ENCODE measurements at places on chromosomes 2 and 18.
A peak's percentile ranks its signal among the peaks of the same experiment; 100 is the strongest.

DNA sequence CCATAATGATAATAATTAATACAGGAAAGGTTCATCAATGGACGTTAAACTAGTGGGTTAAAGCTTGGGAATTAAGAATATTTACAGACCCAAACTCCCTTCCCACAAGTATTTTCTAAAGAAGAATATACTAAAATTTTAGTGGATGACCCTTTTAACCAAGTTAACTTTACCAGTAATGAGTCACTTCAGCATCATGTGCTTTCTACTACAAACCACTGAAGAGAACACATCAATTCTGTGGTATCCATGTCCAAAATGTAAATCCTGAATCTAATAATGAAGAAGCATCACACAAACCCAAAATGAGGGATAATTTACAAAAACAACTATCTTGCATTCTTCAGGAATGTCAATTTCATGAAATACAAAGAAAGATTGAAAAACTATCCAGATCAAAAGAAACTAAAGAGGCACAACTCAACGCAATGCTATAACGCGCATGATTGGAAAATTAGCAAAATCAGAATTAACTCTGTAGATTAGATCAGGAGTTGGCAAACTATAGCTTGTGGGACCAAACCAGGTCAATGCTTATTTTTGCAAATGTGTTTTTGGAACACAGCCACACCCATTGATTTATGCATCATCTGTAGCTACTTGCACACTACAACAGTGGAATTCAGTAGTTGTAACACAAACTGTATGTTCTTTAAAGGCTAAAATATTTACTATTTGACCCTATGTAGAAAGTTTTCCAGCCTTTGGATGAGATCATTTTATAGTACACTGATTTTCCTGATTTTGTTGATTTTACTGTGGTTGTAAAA is 27.5 kb downstream of the COPS8 start:
- H3K27me3 ChIP-seq: no peaks in the 10 kb centered on the region
- H3K4me3 ChIP-seq: no peak overlapping the region
- H3K27ac ChIP-seq: no peak overlapping the region
- no peak for DNase-seq
- H3K4me1 ChIP-seq: no peaks in the 10 kb centered on the region
- H3K36me3 ChIP-seq: no peaks in the 10 kb centered on the region

- DNase-seq: no peak
- H3K27ac ChIP-seq: no peak overlapping the region
- no peak overlapping the region for H3K4me3 ChIP-seq
- H3K27me3 ChIP-seq: no peaks in the 10 kb centered on the region
Measured at GRCh38 chr2:217989221-217989948, 13.4 kb downstream of the TNS1 start.

- no peak overlapping the region for H3K27ac ChIP-seq
- no peaks in the 10 kb centered on the region for H3K4me1 ChIP-seq
- no peak overlapping the region for H3K4me3 ChIP-seq
- no peaks in the 10 kb centered on the region for H3K27me3 ChIP-seq
- H3K36me3 ChIP-seq: peaks cover 21% of the 10 kb centered on the region
Measured at GRCh38 chr18:62964432-62964831, 249.1 kb downstream of the PHLPP1 start.

- H3K4me1 ChIP-seq: no peaks in the 10 kb centered on the region
- no peak for DNase-seq
- no peak overlapping the region for H3K4me3 ChIP-seq
- H3K36me3 ChIP-seq: peaks cover 21% of the 10 kb centered on the region
- H3K27me3 ChIP-seq: no peaks in the 10 kb centered on the region
Measured at GRCh38 chr2:25310965-25311864, 30.5 kb downstream of the DNMT3A start.

DNA sequence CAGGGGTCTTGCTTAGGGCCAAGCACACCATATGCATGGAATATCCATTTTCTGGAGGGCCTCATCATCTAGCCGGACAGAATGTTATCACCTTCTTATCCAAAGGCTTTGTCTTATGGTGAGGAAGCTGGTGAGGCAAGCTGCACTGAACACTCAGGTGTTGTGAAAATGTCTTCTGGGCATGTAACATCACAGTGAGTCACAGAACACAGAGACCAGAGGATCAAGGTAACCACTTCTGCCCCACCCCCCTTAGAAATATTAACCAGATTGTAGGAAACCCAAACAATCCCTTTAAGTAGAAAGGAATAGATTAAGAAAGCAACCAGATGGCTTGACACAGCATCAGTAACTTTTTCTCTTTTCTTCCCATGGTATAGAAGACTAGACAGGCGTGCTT is 51.1 kb downstream of the MYO5B start:
- H3K36me3 ChIP-seq: no peaks in the 10 kb centered on the region
- H3K4me1 ChIP-seq: no peaks in the 10 kb centered on the region
- no peak for DNase-seq
- no peak overlapping the region for H3K27ac ChIP-seq
- no peak overlapping the region for H3K4me3 ChIP-seq

DNA sequence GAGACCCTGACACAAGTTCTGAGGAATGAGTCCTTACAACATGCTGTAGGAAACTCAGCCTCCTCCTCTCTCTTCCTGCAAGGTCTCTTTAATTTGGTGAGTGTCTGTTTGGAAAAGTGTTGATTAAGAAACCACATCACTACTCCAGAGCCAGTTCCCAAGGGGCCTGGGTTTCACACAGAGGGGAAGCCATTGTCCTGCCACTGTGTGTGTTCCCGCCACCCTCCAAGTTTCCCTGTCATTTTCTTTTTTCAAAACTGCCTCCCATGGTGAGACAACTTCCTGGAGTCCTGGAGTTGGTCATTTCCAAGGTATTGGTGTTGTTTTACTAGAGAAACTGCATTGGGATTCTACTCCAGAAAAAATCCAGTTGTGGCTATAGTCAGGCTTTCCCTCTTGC is 232.0 kb upstream of the PARD3B start:
- peaks cover 2% of the 10 kb centered on the region for H3K27me3 ChIP-seq
- H3K4me3 ChIP-seq: no peak overlapping the region
- no peak overlapping the region for H3K27ac ChIP-seq
- H3K36me3 ChIP-seq: no peaks in the 10 kb centered on the region
- DNase-seq: no peak
- no peaks in the 10 kb centered on the region for H3K4me1 ChIP-seq

- no peaks in the 10 kb centered on the region for H3K4me1 ChIP-seq
- H3K4me3 ChIP-seq: no peak overlapping the region
Measured at GRCh38 chr18:10412933-10413332, 41.5 kb upstream of the APCDD1 start.

- peaks cover 11% of the 10 kb centered on the region for H3K4me1 ChIP-seq
- no peak overlapping the region for H3K4me3 ChIP-seq
- no peak for DNase-seq
- no peak overlapping the region for H3K27ac ChIP-seq
Measured at GRCh38 chr2:173860566-173860965, 104.6 kb downstream of the SP3 start.

GRCh38 chr18:62710417-62710816 is 4.9 kb upstream of the PHLPP1 start:
- H3K4me3 ChIP-seq: no peak overlapping the region
- no peaks in the 10 kb centered on the region for H3K27me3 ChIP-seq
- H3K4me1 ChIP-seq: no peaks in the 10 kb centered on the region
- H3K27ac ChIP-seq: no peak overlapping the region
- H3K36me3 ChIP-seq: no peaks in the 10 kb centered on the region

DNA sequence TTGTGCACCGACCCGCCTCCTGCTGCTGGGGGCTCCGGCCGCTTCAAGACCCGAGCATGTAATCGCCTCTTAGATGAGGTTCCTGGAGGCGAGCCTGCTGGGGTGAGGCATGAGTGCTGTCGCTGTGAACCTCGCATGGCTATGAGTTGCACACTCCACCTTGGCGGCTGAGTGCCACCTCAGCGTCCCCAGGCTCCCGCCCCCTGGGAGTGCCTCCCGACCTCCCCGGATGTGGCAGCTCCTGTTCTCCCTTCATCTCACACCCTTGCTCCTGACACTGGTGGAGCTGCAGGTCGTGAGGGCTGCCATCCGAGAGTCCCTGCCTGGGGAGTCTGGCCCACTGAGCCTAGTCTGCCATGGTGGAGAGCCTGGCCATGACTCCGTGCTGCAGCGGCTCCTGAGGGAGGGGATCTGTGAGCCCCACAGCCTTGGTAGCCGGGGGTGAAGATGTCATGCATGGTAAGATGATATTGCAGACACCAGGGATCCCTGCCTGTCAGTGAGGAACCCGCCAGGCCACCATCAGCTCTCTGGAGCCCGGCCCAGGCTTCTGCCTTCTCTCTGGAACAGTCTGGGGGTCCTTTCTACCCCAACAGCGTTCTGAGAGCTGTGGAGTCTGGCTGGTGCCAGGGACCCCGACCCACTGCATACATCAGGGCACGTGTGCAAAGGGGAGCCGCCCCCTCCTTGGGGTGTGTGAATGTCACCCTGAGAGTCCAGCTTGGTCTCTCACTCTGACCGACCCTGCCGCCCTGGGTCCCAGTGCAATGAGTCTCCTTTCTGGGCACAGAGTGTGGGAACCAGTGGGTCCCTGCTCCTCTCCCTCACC is 61.6 kb upstream of the HS6ST1 start:
- H3K4me1 ChIP-seq: peaks cover 12% of the 10 kb centered on the region
- H3K27me3 ChIP-seq: no peaks in the 10 kb centered on the region
- H3K36me3 ChIP-seq: no peaks in the 10 kb centered on the region
- no peak overlapping the region for H3K4me3 ChIP-seq
- DNase-seq: no peak

DNA sequence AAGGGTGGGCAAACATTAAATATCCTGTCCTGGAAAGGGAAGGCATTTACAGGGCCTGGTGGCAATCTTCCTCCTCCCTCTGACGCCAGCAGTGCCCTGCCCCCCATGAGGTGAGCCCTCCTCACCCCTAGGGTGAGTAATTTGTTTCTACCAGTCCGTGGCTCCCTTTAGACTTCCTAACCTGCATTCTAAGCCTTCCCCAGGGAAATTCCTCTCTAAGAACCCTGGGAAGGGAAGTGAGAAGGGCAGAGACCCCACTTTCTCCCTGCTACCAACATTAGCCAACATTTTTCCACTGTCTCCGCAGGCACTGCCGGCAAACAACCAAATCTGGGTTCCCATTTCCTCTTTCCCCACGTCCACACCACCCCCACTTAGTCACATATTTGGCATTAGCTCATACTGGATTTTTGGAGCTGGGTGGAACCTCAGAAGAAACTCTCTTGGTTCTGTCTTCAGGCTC is 69.3 kb downstream of the NRP2 start:
- H3K36me3 ChIP-seq: no peaks in the 10 kb centered on the region
- H3K4me1 ChIP-seq: no peaks in the 10 kb centered on the region
- H3K27me3 ChIP-seq: no peaks in the 10 kb centered on the region
- no peak overlapping the region for H3K4me3 ChIP-seq
- H3K27ac ChIP-seq: no peak overlapping the region

GRCh38 chr2:16561676-16562075 is 104.0 kb downstream of the CYRIA start:
- DNase-seq: no peak
- no peaks in the 10 kb centered on the region for H3K36me3 ChIP-seq
- H3K27ac ChIP-seq: no peak overlapping the region
- no peak overlapping the region for H3K4me3 ChIP-seq
- H3K27me3 ChIP-seq: no peaks in the 10 kb centered on the region
- H3K4me1 ChIP-seq: no peaks in the 10 kb centered on the region

DNA sequence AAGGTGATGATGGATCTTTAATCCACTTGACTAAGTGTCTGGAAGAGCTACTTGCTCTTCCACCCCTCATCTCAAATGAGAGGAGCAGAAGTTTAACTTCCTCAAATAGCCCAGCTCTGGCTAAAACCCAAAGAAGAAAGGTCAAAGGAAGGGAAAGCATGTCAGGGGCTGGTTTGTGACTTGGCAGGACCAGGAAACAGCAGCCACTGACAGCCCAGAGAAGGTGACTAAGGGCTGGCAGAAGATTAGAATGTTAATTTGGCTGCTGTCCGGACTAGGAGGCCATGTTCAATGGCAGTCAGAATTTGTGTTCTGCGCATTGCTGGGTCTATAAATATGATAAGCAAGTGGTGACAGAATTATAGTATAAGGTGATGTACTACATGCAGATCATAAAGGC is 386.2 kb downstream of the SETBP1 start:
- H3K27me3 ChIP-seq: no peaks in the 10 kb centered on the region
- H3K36me3 ChIP-seq: peaks cover 14% of the 10 kb centered on the region
- peak; percentile 89 for DNase-seq
- H3K27ac ChIP-seq: no peak overlapping the region

DNA sequence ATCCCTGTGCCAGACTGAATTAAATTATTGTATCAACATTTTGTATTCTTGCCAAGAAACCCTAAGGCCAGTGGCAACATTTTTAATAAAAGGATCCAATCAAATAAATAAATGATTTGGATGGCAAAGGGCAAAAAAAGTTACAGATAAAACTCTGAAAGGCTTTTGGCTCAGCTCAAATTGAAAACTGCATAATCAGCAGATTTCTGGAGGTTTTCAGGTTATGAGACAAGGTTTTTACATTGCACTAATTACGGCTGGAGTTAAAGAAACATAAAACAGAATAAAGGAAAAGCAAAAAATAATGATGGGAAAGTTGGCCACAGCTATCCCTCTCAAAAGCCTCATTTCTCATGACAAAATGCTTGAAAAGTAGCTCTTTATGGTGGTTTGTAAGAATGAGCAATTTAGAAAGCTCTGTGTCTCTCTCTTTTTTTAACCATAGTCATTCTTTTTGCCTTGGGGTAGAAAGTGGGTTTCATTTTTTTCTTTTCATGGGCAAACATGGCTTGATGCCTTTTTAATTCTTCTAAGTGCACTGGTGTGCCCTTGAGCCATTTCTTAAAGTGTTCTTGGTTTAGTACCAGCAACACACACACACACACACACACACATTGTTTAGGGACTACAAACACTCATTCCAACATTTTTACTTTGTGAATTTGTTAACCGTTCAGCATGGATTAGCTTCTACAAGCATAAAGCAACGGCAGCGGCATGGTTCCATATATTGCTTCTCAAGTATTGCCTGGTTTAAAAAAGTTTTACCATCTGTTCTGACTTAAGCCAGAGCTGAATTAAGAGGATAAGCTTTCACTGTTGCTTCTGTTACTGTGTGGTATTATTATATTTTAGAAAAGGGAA is 747.1 kb upstream of the FSHR start:
- no peaks in the 10 kb centered on the region for H3K27me3 ChIP-seq
- no peaks in the 10 kb centered on the region for H3K36me3 ChIP-seq
- DNase-seq: no peak
- no peaks in the 10 kb centered on the region for H3K4me1 ChIP-seq

- H3K4me3 ChIP-seq: no peak overlapping the region
- no peaks in the 10 kb centered on the region for H3K4me1 ChIP-seq
- peak; percentile 45 for DNase-seq
- H3K27ac ChIP-seq: no peak overlapping the region
- no peaks in the 10 kb centered on the region for H3K27me3 ChIP-seq
Measured at GRCh38 chr2:160252278-160252887, 52.3 kb upstream of the ITGB6 start.

- H3K36me3 ChIP-seq: no peaks in the 10 kb centered on the region
- no peak overlapping the region for H3K4me3 ChIP-seq
- H3K4me1 ChIP-seq: no peaks in the 10 kb centered on the region
- no peak overlapping the region for H3K27ac ChIP-seq
- H3K27me3 ChIP-seq: no peaks in the 10 kb centered on the region
- DNase-seq: no peak
Measured at GRCh38 chr2:21559351-21559750, 435.6 kb downstream of the TDRD15 start.

Measured in common myeloid progenitor, CD34-positive (primary cell).